ENCODE measurements at places on chromosomes 1 and 21. TPM values are rescaled to one million over a fixed set of nuclear protein-coding genes. Genes with fewer than 3 reads are reported as not detected.
A peak's percentile ranks its signal among the peaks of the same experiment; 100 is the strongest.

- peaks cover 42% of the 10 kb centered on the region for H3K4me1 ChIP-seq
- no peaks in the 10 kb centered on the region for H3K36me3 ChIP-seq
- peak overlapping the region; percentile 92 for H3K27ac ChIP-seq
- no peak overlapping the region for H3K4me3 ChIP-seq
Measured at GRCh38 chr21:34528131-34528561, 16.1 kb upstream of the KCNE1 start.

The DIRAS3 gene
- polyA plus RNA-seq, result 0.66 TPM

The MARK1 gene
- 4.3 TPM for polyA plus RNA-seq

GRCh38 chr1:107175102-107175909 is 34.5 kb downstream of the NTNG1 start:
- H3K27me3 ChIP-seq, result no peaks in the 10 kb centered on the region
- peaks cover 4% of the 10 kb centered on the region for H3K4me1 ChIP-seq
- H3K4me3 ChIP-seq, result no peak overlapping the region
- no peak for DNase-seq

DNA sequence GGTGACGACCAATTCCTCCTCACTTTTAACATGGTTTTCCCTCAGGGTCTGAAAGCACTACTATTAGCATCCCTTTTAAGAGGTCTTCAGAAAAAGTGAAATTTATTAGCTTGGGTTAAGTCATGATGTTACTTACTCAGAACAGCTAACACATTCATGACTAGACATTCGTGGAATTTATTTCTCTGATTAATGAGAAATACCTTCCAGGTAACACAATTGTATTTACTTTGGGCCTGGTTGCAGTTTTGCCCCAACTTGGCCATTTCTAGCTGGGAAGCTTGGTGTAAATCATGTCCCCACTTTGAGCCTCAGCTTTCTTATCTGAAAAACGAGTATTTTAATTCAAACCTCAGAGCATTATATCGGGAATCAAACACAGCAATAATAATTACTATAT is 119.2 kb upstream of the SPATA6 start:
- H3K27ac ChIP-seq, result no peak overlapping the region
- no peak overlapping the region for H3K4me3 ChIP-seq
- no peak for DNase-seq
- no peaks in the 10 kb centered on the region for H3K36me3 ChIP-seq

The EIF3I gene
- 171 TPM for polyA plus RNA-seq

DNA sequence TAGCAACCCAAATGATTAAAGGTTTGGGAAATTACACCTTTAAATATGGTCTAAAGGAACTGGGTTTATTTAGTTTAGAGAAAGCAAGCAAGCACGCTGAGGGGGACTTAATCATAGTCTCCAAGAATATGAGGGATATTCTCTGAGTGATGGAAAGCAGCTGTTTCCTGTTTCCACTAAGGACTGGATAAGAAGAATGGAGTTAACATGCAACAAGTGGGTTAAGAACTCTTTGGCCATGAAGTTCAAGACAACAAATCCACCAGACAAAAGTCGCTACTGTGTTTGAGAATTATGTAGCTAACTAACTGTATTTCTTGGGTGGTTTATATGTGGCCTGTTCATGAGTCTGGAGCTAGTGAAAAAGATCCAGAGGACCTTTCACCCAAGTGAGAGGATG is 85.7 kb downstream of the TGFB2 start:
- no peaks in the 10 kb centered on the region for H3K27me3 ChIP-seq
- H3K27ac ChIP-seq, result no peak overlapping the region
- DNase-seq, result no peak
- no peaks in the 10 kb centered on the region for H3K36me3 ChIP-seq
- peaks cover 13% of the 10 kb centered on the region for H3K4me1 ChIP-seq

DNA sequence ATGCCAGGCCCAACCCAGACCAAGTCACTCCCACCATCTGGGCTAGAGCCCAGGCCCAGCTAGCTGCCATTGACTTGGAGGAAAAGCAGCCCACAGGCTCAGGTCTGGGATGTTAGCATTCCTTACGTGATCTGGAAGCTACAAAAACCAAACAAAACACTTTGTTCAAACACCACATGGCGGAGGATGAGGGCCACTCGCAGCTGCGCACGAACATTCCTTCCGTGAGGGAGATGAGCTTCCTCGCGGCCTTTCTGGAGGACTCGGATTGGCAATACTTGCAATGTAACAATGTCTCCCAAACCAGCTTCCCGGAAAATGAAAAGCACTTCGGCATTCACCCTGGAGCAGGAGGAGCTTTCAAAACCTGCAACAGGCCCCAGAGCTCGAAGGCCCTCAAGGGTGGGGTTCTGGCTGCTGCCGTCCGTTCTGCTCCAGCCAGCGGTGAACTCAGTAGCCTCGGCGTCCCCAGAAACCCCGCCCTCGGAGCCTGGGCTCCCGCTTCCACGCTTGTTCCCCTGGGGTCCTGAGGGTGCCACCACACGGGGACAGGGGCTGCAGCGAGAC is 40.5 kb downstream of the COL6A1 start:
- no peaks in the 10 kb centered on the region for H3K36me3 ChIP-seq
- peak overlapping the region; percentile 91 for H3K27ac ChIP-seq
- peaks cover 82% of the 10 kb centered on the region for H3K4me1 ChIP-seq
- DNase-seq, result peak; percentile 94
- no peaks in the 10 kb centered on the region for H3K27me3 ChIP-seq

The OPRD1 gene
- polyA plus RNA-seq, result 0.31 TPM

- no peaks in the 10 kb centered on the region for H3K36me3 ChIP-seq
- H3K27ac ChIP-seq, result no peak overlapping the region
- no peak for DNase-seq
- H3K4me3 ChIP-seq, result no peak overlapping the region
- H3K4me1 ChIP-seq, result no peaks in the 10 kb centered on the region
Measured at GRCh38 chr21:16773206-16773605, 739.6 kb upstream of the CXADR start.

GRCh38 chr1:242056988-242057744 is 58.3 kb upstream of the MAP1LC3C start:
- H3K27ac ChIP-seq, result no peak overlapping the region
- H3K36me3 ChIP-seq, result no peaks in the 10 kb centered on the region
- no peak overlapping the region for H3K4me3 ChIP-seq
- no peaks in the 10 kb centered on the region for H3K4me1 ChIP-seq
- DNase-seq, result no peak

The INAVA gene
- 176 TPM for polyA plus RNA-seq

- H3K27ac ChIP-seq, result no peak overlapping the region
- no peak overlapping the region for H3K4me3 ChIP-seq
- DNase-seq, result no peak
- no peaks in the 10 kb centered on the region for H3K36me3 ChIP-seq
- peaks cover 18% of the 10 kb centered on the region for H3K4me1 ChIP-seq
- no peaks in the 10 kb centered on the region for H3K27me3 ChIP-seq
Measured at GRCh38 chr1:24737368-24738117, 7.7 kb upstream of the CLIC4 start.

DNA sequence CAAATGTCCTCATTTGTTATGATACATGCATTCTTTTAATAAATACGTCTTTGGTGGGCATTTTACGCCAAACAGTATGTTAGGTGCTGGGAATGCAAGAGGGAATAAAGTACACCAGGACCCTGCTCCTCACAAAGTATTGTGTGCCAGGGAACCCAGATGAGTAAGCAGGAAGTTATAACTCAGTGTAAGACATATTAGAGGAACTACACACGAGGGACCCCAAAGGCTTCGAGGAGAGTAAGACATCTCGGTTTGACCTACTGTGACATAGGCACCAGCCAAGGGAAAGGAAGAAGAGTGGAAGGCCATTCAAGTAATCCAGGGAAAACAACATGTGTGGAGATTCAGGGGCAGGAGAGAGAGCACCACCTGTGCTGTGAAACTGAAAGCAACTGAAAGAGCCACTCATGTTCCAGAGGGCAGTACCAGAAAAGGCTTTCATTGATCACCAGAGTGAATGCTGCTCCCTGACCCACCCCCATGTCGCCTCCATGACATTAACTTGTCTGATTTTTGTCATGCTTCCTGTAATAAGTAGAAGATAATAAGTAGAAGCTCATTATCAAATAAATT is 542.5 kb upstream of the PKN2 start:
- H3K36me3 ChIP-seq, result no peaks in the 10 kb centered on the region
- no peak overlapping the region for H3K27ac ChIP-seq
- no peaks in the 10 kb centered on the region for H3K4me1 ChIP-seq
- no peaks in the 10 kb centered on the region for H3K27me3 ChIP-seq

DNA sequence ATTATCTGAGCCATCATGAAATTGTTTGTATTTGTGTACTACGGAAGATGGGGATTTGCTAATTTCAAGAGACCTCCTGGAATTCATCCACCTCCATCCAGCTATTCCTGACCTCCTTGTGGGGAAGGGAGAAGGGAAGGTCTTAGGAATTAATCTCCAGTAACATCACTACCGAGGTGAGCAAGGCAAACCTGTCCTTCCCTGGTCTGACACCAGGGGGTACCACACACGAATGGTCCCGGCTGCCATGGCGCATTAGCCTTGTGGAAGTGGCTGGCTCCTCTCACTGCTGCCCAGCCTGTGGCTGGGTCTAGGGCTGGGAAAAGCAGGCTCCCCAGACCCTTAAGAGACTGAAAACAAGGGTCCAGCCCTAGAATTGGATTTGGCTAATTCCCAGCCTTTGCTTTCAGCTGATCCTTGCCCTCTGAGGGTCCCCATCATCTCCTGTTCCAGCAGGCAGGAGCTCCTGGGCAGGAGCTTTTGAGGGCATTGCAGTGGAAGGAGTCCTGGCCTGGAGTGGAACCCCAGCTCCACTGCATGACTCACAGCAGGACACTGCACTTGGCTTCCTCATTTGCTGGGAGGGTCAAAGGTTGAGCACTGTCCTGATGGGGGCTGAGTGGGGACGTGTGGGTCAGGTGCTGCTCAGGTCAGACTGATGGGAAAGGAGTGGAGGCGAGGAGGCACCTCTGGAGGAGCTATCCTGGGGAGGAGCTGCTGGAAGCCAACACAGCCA is 34.8 kb downstream of the RIMS3 start:
- H3K4me3 ChIP-seq, result no peak overlapping the region
- no peaks in the 10 kb centered on the region for H3K36me3 ChIP-seq
- DNase-seq, result no peak
- H3K27ac ChIP-seq, result no peak overlapping the region
- H3K27me3 ChIP-seq, result no peaks in the 10 kb centered on the region
- H3K4me1 ChIP-seq, result peaks cover 12% of the 10 kb centered on the region

The ATP5PF gene
- 1,130 TPM for polyA plus RNA-seq

GRCh38 chr1:95879498-95880050 is 645.6 kb downstream of the RWDD3 start:
- H3K4me1 ChIP-seq, result no peaks in the 10 kb centered on the region
- DNase-seq, result no peak
- no peaks in the 10 kb centered on the region for H3K36me3 ChIP-seq
- no peak overlapping the region for H3K27ac ChIP-seq
- no peaks in the 10 kb centered on the region for H3K27me3 ChIP-seq
- H3K4me3 ChIP-seq, result no peak overlapping the region

DNA sequence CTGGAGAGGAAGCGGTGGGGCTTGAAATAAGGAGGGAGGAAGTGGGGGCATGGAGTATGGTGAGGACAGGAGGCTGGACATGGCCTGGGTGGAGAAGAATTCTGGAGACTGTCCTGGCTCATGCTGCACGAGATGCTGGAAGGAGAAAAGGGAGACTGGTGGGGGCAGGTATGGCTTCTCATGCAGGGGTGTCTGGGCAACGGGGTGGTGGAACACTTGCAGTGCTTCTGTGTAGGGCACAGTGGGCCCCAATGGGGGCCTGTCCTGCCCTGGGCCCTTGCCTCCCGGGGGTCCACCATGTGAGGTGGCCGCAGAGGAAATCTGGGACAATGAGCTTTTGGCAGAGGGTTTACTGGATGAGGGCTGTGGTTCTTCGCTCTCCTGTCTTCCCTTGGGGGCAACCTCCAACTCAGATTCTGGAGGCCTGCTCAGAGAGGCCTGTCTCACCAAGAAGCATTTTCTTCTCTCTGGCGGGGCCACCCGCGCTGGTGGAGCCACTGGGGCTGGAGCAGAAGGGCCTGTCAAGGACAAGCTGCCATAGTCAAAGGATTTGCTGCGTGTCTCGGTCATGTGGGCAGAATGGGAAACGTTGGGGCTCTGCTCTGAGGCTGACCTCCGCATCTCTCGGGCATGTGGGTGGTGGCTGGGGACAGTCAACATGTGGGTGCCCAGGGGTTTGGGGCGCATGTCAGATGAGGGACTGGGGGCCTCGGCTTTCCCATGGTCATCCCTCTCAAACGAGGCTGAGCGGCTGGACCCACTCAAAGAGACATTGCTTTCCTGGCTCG is 96.9 kb upstream of the EDN2 start:
- no peaks in the 10 kb centered on the region for H3K36me3 ChIP-seq
- DNase-seq, result no peak
- H3K27ac ChIP-seq, result no peak overlapping the region
- H3K4me1 ChIP-seq, result no peaks in the 10 kb centered on the region

DNA sequence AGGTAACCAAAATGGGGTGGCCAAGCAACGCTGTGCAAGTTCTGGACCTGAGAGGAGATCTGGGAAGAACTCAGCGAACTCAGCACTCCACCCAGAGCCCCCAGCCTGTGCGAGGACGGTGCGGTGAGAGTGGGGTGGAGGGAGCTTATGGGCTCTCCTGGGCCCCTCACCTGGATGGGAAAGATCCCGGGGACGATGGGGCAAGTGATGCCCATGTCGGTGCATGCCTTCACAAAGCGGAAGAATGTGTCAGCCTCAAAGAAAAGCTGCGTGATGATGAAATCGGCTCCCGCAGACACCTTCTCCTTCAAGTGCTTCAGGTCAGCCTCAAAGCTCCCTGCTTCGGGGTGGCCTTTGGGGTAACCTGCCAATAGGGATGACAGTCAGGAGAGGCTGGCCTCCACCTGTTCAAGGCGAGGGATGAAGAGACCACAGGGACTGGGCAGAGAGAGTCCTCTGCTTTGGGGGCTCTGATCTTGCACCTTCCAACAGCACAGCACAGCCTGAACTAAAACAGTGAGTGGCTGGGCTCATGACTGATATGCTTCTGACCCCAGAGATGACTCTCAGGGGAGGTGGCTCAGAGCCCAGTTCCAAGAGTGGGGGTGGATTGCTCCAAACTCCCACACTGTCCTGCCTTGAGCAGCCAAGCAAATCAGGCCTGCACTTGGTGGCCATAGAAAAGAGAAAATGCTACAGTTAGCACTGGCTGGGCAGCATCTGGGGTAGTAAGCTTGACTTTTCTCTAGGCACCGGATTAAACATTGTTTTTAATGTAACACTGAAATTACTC is 9.5 kb downstream of the MTHFR start:
- peak; percentile 65 for DNase-seq
- H3K4me1 ChIP-seq, result peaks cover 9% of the 10 kb centered on the region
- no peaks in the 10 kb centered on the region for H3K27me3 ChIP-seq

GRCh38 chr1:44072204-44072603 is 40.9 kb upstream of the SLC6A9 start:
- no peak overlapping the region for H3K27ac ChIP-seq
- DNase-seq, result no peak
- peaks cover 9% of the 10 kb centered on the region for H3K4me1 ChIP-seq
- H3K27me3 ChIP-seq, result no peaks in the 10 kb centered on the region
- no peaks in the 10 kb centered on the region for H3K36me3 ChIP-seq

The TRIM45 gene
- 0.46 TPM for polyA plus RNA-seq

The ARHGEF2 gene
- 25.8 TPM for polyA plus RNA-seq

- H3K36me3 ChIP-seq, result no peaks in the 10 kb centered on the region
- peaks cover 26% of the 10 kb centered on the region for H3K4me1 ChIP-seq
- H3K4me3 ChIP-seq, result peak overlapping the region; percentile 97
- peak overlapping the region; percentile 98 for H3K27ac ChIP-seq
- peak; percentile 66 for DNase-seq
Measured at GRCh38 chr1:51877434-51878307, 856 bp downstream of the NRDC start.
